Naive B cell (primary cell): ENCODE measurements at places on chromosomes 5 and 9.

GRCh38 chr5:122517091-122517490, 205.1 kb downstream of the SNCAIP start:
- no peak for DNase-seq

- DNase-seq = no peak
Measured at GRCh38 chr5:85663708-85664031, 954.1 kb upstream of the COX7C start.

GRCh38 chr5:51347157-51347556, 36.1 kb upstream of the ISL1 start:
- DNase-seq = no peak

GRCh38 chr5:74945561-74946165, 79.5 kb upstream of the FAM169A start:
- no peak for DNase-seq

GRCh38 chr9:99466104-99466503, 244.0 kb downstream of the SEC61B start:
- no peak for DNase-seq

GRCh38 chr5:169610606-169611005, 26.5 kb upstream of the DOCK2 start:
- no peak for DNase-seq
